Activated CD4-positive, CD25-positive, alpha-beta regulatory T cell treated with anti-CD3 and anti-CD28 coated beads, Interleukin-2, amount 50 U/mL, for 16 hours (primary cell): ENCODE measurements at places on chromosomes 6 and 20.

- no peak for DNase-seq
Measured at GRCh38 chr6:29488874-29489273, 1.1 kb upstream of the MAS1L start.

- DNase-seq, result no peak
Measured at GRCh38 chr20:58268936-58269619, 40.4 kb upstream of the RAB22A start.

GRCh38 chr6:70813885-70814284 lies 143.0 kb downstream of the B3GAT2 start:
- no peak for DNase-seq

GRCh38 chr6:150333585-150333941 lies 35.2 kb upstream of the IYD start:
- no peak for DNase-seq

DNA sequence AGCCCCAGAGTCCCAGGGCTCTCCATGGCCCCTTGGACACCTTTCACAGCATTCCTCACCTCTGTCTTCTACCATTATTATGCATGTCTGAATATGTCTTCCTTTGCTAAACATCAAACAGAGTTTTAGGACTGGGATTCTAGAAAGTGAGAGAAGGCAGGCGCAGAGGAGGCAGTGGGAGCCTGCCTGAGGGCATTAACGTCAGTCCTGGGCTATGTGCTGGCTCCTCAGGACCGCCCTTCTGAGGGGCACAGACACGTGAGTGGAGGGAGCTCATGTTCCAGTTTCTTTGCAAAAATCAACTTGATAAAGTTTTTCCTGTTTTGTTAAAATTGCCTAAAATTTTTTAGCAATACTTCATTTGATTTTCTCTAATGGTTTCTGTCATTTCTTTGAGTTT lies 38.0 kb downstream of the C6orf15 start:
- DNase-seq, result no peak

DNA sequence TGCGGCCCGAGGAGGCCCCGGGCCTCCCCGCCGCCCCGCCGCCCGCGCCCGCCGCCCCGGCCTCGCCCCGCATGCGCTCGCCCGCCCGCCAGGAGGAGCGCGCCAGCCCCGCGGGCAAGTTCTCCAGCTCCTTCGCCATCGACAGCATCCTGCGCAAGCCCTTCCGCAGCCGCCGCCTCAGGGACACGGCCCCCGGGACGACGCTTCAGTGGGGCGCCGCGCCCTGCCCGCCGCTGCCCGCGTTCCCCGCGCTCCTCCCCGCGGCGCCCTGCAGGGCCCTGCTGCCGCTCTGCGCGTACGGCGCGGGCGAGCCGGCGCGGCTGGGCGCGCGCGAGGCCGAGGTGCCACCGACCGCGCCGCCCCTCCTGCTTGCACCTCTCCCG lies 1.5 kb downstream of the FOXQ1 start:
- DNase-seq, result no peak

DNA sequence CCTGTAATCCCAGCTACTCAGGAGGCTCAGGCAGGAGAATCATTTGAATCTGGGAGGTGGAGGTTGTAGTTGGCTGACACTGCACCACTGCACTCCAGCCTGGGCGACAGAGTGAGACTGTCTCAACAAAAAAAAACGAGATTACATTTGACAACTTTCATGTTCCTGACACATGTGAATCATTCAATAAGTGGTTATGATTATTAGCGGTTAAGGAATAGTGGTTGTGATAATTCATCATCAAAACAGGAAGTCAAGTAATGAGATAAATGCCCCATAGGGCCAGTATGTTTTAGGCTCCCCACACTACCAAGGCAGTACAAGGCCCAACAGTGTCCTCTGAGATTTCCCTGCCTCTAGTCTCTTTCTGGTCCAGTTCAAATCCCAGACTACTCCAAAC lies 2.5 kb downstream of the HDDC2 start:
- no peak for DNase-seq

DNA sequence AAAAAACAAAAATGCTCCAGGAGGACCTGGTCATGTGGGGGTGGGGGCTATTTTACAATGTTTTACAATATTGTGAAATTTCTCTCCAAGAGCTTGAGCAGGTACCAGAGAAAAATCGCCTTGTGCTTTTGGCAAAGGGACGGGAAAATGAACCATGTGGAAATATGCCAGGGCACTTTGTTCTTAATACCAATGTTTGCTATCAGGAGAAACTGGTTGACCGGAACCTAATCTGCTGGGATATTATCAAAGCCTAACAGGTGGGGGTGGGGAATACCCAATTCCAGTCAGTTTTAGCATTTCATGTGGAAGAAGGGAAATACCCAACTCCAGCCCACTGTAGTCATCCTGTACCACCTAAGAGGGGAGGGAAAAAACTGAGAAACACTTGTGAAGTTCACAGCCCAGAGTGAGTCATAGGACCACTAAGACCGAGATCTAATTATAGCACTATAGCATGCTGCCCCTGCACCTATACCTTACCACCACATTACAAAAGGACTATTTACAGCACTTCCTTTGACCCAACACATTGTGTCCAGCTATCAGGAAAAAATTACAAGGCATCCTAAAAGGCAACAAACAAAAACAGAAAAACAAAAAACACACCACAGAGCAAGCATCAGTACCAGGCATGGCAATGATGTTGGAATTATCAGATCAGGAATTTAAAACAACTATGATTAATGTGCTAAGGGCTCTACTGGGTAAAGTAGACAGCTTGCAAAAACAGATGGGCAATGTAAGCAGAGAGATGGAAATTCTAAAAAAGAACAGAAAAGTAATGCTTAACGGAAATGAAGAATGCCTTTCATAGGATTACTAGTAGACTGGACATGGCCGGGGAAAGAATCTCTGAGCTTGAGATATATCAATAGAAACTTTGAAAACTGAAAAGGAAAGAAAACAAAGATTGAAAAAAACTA lies 84.1 kb upstream of the POPDC3 start:
- DNase-seq, result no peak

GRCh38 chr20:50413088-50413500 lies 97.1 kb upstream of the PTPN1 start:
- DNase-seq, result no peak

- DNase-seq, result peak; percentile 16
Measured at GRCh38 chr20:16761305-16761829, 13.2 kb downstream of the OTOR start.

DNA sequence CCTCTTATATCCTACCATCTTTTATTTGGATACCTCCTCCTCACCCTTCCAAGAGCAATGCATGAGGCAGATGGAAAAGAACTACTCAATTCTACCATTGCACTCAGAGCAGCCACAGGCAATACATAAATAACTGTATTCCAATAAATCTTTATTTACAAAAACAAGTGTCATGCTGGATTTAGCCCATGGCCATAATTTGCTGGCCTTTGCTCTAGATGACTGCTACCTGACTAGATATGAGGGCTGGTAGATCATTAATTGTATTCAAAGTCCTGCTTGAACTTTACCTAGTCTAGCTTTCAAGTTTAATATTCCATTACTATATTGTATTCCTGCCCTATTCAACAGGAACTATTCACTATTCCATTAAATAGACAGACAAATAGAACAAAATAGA lies 37.1 kb downstream of the AFG1L start:
- no peak for DNase-seq

DNA sequence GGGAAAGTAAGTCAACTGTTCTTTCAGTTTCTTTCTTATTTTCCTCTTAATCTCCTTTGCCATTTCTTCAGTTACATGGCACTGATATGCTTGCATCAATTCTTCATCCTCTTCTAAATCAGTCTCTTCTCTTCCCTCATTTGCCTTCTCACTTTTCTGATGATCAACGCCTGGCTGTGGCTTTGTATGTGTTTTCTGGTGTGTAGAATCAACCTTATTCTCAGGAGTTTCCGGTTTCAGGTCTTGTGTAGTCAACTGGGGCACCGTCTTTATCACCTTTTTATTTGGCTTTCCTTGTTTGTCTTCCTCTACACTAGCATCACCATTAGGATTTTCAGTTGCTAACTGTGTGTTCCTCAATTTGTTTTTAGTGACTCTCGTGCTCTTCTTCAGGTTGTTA lies 31.6 kb downstream of the AHI1 start:
- DNase-seq, result no peak

DNA sequence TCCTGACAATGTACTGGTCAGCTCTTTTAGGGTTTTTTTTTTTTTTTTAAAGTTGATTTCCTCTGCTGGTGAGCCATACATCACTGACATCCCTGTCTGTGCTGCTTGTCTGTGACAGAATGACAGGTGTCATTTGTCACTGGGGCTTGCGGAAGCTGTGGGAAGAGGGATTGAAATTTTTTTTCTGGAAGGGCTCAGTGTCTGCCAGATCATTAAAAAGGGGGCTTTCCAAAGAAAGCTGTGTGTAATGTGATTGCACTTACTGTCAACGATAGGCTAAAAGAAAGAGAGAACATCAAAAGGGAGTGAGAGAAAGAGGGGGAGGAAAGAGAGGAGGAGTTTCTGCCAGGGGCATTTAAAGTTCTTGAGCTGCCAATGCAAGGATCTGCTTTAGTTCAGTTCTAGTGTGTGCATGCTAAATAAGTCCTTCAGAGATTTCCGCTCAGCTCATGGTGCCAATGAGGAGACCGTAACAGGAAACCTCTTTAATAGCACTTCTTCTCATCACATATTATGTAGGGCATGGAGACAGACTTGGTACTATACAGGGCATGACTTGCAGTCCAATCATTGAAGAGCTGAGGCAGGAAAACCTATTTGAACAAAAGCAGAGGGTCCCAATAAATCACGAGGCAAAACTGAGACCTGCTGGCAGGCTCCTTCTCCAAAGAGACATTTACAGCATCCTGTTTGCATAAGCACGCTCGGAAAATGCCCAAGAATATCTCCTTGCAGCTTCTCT lies 177.2 kb downstream of the TSHZ2 start:
- no peak for DNase-seq

DNA sequence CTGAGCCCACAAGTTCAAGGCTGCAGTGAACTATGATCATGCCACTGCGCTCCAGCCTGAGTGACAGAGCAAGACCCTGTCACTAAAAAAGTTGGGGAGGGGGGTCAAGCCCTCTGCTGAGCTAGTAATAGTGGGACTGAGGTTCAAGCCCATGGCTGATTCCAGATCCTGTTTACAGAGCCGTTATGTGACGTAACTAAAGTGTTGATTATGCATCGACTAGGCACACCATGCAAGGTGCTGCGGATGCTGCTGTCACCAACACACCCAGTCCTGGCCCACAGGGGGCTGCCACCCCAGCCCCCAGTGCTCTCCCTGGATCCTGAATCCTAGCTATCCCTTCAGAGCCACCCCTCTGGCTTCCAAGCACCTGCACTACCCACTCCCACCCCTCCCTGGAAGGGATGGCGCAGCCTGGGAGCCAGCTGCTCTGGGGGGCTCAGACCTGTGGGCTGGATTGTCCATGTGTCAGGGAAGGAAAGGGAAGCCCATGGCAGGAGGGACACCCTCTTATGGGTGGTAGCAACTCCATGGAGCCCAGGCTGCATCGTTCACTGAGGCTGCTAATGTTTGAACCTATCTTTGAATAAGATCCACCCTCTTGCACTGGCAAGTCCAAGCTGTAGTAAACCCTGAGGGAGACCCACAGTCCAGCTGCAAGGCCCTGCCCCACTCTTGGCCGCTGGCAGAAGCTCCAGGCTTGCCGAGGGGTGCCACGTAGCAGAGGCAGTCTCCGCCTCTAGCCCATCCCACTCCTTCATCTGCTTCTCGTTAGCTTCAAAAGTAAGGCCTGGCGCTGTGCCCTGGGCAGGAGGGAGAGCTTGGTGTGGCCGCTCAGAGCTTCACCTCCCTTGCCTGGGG lies 95.0 kb downstream of the SNX5 start:
- DNase-seq, result no peak

DNA sequence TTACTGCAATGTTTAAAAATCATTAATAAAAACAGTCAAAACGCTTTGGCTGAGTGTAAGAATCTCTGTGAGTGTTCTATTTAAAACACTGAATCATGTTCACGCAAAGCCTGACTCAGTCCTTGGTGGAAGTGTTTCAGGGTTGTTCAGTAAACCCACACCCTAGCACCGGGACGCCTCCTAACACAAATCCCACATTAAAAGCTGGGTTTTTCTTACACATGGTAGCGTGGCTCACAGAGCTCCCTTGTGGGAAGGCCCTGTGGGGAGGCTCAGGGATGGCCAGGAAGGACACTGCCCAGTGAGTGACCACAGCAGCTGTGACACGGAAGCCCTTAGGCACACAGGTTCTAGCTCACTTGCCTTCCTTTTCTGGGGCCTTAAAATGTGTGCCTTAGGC lies 80.2 kb downstream of the GMPR start:
- DNase-seq, result no peak

- DNase-seq, result no peak
Measured at GRCh38 chr6:82056567-82056966, 191.0 kb downstream of the IBTK start.
